ENCODE measurements at places on chromosomes 1 and 21.

- no peak for DNase-seq
Observed at GRCh38 chr1:26949266-26949925, 10.9 kb downstream of the KDF1 start.

GRCh38 chr1:236800623-236801022 is 5.5 kb downstream of the MTR start:
- no peak for DNase-seq

DNA sequence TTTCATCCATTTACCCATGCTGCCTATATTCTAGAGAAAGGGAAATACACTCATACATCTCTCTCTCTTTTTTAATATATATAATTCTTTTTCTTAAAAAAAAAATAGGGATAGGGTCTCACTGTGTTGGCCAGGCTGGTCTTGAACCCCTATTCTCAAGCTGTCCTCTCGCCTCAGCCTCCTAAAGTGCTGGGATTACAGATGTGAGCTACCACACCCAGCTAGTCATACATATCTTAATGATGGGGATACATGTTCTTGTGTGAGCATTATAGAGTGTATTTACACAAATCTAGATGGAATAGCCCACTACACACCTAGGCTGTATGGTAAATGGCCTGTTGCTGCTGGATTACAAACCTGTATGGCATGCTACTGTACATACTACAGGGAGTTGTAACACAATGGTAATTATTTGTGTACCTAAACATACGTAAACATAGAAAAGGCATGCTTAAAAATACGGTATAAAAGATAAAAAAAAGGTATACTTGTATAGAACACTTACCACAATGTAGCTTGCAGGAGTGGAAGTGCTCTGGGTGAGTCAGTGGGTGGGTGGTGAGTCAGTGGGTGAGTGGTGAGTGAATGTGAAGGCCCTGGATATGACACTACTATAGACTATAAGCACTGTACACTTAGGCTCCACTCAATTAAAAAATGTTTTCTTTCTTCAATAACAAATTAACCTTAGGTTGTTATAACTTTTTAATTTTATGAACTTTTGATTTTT is 72.9 kb downstream of the IVNS1ABP start:
- DNase-seq = no peak

DNA sequence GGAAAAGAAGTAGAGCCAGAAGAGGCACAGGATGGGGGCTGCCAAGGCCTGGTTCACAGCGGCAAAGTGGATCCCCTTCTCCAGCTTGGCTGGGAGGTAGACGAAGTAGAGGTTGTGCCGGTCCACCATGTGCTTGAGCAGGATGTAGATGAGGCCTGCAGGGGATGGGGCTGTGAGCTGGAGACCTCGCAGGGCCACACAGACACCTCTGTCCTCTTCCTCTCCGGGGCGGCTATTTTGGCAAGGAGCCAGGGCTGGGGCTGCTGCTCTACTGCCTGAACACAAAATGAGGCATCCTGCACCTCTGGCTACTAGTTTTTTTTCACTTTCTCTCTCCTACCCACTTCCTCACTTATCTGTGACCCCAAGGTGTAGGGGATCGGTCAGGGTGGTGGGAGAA is 32.3 kb downstream of the TMEM63A start:
- DNase-seq = no peak

- no peak for DNase-seq
Observed at GRCh38 chr21:37522641-37523295, 156.2 kb downstream of the DYRK1A start.

DNA sequence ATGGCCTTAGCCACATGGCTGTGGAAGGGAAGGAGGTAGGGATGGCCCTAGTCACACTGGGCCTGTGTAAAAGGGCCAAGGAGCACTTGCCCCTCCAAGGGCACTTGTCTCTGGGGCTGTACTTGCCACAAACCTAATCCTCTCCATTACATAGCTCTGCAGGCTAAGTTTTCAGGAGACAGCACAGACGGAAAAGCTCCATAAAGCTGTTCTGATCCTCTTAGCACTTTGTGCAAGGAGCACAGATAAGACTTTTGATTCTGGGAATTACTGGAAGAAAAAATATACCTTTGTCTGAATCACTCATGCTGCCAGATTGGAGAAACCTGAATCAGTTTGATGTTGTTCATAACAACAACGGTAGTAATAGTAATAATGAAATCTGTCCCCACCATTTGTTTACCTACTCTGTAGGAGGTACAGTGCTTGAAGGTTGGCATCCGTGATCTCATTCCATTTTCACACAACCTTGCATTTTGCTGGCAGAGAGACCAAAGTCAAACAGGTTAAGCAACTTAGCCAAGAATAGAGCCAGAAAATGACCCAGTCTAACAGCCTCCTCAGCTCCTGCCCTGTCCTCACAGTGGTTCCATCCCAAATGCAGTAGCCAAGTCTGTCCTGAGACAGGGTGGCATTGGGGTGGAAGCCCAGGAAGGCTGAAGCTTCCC is 207.1 kb downstream of the ROR1 start:
- DNase-seq = no peak

DNA sequence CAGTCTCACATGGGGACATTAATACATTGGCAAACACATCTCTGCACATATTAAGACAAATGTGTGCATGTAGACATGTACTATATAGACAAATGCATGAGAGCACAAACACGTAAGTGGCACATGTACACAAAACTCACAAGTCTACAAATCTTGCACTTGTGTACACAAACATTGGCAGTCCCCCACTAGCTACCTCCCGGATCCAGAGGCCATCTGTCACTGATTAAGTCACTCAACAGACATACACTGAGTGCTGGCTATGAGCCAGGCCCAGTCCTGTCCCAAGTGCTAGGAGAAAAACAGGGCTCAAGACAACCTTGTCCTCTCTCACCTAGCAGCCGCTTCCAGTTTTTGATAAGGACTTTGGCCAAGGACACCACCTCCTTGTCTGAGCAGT is 7.0 kb downstream of the TCEA3 start:
- DNase-seq = no peak

- no peak for DNase-seq
Observed at GRCh38 chr1:186483561-186483960, 22.6 kb upstream of the PDC start.

- peak; percentile 52 for DNase-seq
Observed at GRCh38 chr1:110339407-110340206, 430 bp downstream of the RBM15 start.

GRCh38 chr1:212167098-212167497 is 118.1 kb upstream of the PPP2R5A start:
- no peak for DNase-seq

DNA sequence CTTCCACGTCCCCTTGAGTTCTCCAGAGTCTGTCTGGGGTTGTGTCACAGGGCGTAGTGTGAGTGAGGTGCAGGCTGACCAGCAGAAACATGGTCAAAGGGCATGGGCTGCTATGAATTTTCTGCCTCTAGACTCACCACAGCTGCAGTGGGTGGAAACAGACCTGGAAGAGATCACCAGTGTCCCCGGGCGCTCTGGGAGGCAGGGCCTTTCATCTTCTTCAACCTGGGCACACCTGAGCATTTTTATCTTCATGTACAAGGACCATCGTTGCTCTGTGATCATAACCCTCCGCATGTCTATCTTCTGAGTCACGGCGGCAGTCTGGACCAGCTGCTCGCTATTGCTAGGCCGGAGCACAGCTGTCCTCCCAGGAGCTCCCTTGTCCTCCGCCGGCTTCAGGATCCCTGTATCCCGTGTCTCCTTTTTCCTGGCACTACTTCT is 29.6 kb downstream of the DEGS1 start:
- no peak for DNase-seq

DNA sequence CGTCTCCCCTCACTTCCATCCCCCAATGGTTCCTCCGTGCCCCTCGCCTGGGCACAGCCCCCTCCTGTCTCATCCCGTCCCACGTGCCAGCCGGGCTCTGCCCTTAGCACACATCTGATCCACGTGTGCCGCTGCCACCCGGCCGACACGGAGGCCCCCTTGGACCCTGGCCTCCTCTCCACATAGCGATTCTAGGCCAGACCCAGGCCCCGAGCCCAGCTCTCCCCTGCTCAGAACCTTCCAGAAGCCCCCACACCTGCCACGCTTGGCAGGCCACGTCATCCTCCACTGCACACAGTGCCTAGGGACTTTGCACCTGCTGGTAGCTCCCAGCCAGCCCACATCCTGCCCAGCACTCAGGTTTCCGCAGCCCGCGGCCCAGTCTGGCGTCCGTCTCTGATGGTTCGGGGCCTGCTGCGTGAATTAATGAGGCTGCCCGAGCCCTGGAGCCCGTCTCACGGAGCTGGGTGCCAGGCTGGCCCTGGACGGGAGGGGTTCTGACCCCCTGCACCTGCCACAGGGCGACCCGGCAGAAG is 20.1 kb downstream of the PLCH2 start:
- DNase-seq = no peak

DNA sequence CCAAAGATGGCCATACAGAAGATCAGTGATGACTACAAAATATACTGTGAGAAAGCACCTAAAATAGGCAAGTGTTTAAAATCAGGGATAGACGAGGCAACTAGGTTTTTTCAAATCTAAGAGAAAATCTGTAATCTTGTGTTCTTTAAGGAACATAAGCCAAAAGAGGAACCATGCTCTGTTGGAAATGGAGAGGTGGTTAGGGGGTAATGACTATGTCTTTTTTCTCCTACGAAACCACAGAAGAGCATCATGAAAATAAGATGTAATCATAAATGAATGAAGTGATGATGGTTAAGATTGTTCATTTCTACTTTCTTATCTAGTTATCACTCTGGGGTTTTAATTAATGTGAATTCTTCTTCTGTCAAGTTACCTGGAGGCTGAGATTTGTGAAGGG is 43.1 kb downstream of the RGSL1 start:
- no peak for DNase-seq

GRCh38 chr1:97603218-97603617 is 317.6 kb downstream of the DPYD start:
- no peak for DNase-seq

DNA sequence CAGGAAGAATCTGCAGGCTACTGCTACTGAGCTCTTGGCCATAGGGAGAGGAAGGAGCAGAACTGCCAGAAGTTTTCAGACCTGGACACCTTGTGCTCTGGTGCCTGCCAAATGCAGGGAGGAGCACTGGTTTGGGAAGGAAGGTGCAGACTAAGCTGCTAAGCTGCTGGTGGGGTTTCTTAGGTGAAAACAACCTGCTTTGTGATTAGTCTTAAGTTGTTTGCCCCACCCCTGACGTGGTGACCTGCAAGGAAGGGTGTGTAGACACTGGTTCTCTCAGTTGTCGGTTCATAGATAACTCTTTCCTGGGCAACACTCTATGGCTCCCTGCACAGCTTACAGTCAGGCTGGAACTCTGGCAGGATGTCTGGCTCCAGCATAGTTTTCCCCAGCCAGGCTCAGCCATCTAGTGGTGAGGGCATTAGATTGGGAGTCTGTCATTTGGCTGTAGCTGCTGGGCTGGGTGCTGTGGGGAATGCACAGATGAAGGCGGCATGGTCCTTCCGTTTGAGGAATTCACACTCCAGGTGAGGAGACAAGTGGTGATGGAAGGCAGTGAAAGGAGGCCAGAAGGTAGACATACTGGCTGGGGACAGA is 10.3 kb upstream of the S100A10 start:
- DNase-seq = no peak

DNA sequence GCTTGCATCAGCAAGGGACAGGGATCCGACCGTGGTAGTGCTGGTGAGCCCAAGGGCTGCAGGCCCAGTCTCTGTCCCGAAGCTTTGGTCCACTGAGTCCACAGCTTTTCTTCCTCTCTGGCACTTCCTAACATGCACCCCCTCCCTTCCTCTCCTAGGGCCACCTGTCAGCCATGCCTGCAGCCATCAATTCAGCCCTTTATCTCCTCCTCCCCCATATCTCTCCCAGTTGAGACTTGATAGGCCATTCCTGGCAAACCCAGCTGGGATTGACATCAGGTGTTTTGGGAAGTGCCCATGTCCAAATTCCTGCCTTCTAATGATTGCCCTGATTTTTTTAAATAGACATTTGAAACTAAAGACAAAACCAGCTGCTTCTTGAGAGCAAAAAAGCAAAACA is 25.6 kb downstream of the HLX start:
- DNase-seq = no peak

- DNase-seq = no peak
Observed at GRCh38 chr1:45953934-45954847, 150.8 kb downstream of the MAST2 start.

GRCh38 chr1:42529724-42530181 is 66.7 kb downstream of the CCDC30 start:
- DNase-seq = no peak

GRCh38 chr1:154784924-154785531 is 85.1 kb downstream of the KCNN3 start:
- DNase-seq = no peak

DNA sequence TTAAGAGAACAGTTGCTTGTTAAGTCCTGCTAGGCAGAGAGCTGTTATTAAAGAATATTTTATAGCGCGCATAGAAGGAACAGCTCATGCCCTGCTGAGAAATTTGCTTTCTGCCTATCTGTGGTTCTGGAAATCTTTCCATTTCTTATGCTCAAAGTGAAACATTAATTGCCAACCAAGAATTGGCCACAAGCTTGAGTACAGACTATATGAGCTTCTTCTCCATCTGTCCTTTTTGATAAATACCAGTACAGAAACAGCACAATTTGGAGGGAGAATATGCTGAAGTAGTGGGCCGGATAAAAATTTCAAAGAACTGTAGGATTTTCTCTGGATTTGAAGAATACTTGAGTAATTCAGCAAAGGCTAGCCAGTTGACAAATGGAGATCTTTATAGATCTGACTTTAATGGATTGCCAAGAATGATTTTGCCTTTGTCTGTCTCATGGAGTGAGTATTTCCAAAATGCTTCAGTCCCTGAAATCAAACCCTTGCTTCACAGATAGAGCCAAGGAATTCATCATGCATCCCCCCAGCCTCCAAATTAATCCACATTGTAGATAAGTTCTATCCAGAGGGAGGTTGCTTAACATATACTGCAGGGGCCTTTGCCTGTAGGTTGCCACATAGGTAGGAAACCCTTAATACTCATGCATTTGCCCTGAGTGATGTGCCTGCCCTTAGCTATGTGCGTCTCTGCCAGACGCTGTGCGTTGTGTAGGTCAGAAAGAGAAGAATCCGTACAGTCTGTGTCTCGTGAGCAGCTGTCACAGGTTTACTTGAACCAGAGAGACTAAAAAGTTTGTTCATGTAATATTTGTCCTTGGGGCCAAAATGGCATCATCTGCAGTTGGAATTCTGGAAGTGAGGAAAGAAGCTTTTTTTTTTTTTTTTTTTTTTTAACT is 44.2 kb downstream of the SMYD2 start:
- no peak for DNase-seq

- DNase-seq = no peak
Observed at GRCh38 chr21:21547368-21547953, 549.3 kb downstream of the NCAM2 start.

DNA sequence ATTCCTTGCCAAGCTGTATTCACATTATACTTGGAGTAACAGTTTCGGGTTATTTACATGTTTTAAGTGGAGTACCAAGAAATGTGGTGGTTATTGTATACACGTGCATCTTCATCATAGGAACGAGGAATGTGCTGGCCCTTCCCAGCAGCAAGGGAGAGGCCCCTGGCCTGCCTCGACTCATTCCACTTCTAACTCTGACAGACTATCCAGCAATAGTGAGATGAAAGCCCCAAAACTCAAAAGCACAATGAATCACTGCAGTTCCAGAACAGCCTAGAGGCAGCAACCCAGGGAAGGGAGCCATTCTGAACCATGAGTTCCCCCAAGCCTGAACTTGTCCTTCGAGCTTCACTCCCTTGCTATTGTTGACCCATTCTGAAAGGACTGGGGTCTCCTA is 23.1 kb downstream of the FAM89A start:
- no peak for DNase-seq
